Esophagus squamous epithelium (tissue), 5 donors: ENCODE measurements at places on chromosomes 4 and X. TPM values are rescaled to one million over a fixed set of nuclear protein-coding genes. Genes with fewer than 3 reads are reported as not detected.
A peak's percentile ranks its signal among the peaks of the same experiment; 100 is the strongest.

MUC7 gene
- total RNA-seq, result not detected

PFKFB1 gene
- total RNA-seq, result not detected

PTPN13 gene
- 94.9 TPM for total RNA-seq

HSFX3 gene
- not detected for total RNA-seq

CXorf51A gene
- not detected for total RNA-seq

TRIM60 gene
- not detected for total RNA-seq

SORBS2 gene
- 286 TPM for total RNA-seq

GABRQ gene
- 1.5 TPM for total RNA-seq

SPATA4 gene
- not detected for total RNA-seq

TEX13D gene
- not detected for total RNA-seq

FHIP1A gene
- 23.5 TPM for total RNA-seq

ADH1B gene
- total RNA-seq, result 12.9 TPM

FSTL5 gene
- total RNA-seq, result not detected

TLR10 gene
- total RNA-seq, result 0.38 TPM

ITIH6 gene
- not detected for total RNA-seq

PAK3 gene
- 0.70 TPM for total RNA-seq

TCEAL2 gene
- 0.57 TPM for total RNA-seq

- H3K4me1 ChIP-seq, result no peaks in the 10 kb centered on the region
- H3K4me3 ChIP-seq, result no peak overlapping the region
- DNase-seq, result no peak
These were observed 68.8 kb upstream of the CLNK start for GRCh38 chr4:10753336-10753735.

GRCh38 chr4:128461291-128462102 is 173.9 kb upstream of the PGRMC2 start:
- no peaks in the 10 kb centered on the region for H3K36me3 ChIP-seq
- H3K4me1 ChIP-seq, result no peaks in the 10 kb centered on the region
- H3K27ac ChIP-seq, result peak overlapping the region; percentile 34

GRCh38 chr4:152342293-152342692 is 193.6 kb downstream of the FBXW7 start:
- H3K36me3 ChIP-seq, result no peaks in the 10 kb centered on the region
- no peaks in the 10 kb centered on the region for H3K27me3 ChIP-seq
- no peak overlapping the region for H3K4me3 ChIP-seq
- H3K4me1 ChIP-seq, result peaks cover 29% of the 10 kb centered on the region
- H3K27ac ChIP-seq, result no peak overlapping the region

- H3K27me3 ChIP-seq, result no peaks in the 10 kb centered on the region
- H3K4me1 ChIP-seq, result no peaks in the 10 kb centered on the region
- no peak overlapping the region for H3K4me3 ChIP-seq
- no peaks in the 10 kb centered on the region for H3K36me3 ChIP-seq
- no peak for DNase-seq
These were observed 121.3 kb downstream of the NWD2 start for GRCh38 chr4:37365888-37366287.

DNA sequence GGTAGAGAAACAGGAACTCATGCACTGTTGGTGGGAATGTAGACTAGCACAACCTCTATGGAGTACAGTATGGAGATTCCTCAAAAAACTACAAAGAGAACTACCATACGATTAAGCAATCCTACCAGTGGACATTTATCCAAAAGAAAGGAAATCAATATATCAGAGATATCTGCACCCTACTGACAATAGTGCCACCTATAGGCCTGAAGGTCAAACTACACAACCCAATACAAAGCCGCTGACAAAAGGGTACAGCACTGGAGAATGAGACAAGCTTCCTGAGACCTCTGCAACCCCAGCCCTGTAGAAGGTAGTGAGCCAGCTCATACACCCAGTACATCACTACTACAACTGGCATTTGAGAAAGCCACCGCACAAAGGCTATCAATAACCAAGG is 67.1 kb downstream of the CBR4 start:
- no peaks in the 10 kb centered on the region for H3K36me3 ChIP-seq
- H3K27me3 ChIP-seq, result no peaks in the 10 kb centered on the region
- no peak overlapping the region for H3K4me3 ChIP-seq
- H3K4me1 ChIP-seq, result no peaks in the 10 kb centered on the region
- H3K27ac ChIP-seq, result no peak overlapping the region

GRCh38 chrX:107484002-107484726 is 34.7 kb downstream of the FRMPD3 start:
- no peak overlapping the region for H3K4me3 ChIP-seq
- no peaks in the 10 kb centered on the region for H3K4me1 ChIP-seq
- peak overlapping the region; percentile 33 for H3K27ac ChIP-seq
- H3K27me3 ChIP-seq, result no peaks in the 10 kb centered on the region

- no peak overlapping the region for H3K4me3 ChIP-seq
- peaks cover 28% of the 10 kb centered on the region for H3K4me1 ChIP-seq
- no peaks in the 10 kb centered on the region for H3K36me3 ChIP-seq
These were observed 21.9 kb downstream of the IL15 start for GRCh38 chr4:141658309-141658708.

DNA sequence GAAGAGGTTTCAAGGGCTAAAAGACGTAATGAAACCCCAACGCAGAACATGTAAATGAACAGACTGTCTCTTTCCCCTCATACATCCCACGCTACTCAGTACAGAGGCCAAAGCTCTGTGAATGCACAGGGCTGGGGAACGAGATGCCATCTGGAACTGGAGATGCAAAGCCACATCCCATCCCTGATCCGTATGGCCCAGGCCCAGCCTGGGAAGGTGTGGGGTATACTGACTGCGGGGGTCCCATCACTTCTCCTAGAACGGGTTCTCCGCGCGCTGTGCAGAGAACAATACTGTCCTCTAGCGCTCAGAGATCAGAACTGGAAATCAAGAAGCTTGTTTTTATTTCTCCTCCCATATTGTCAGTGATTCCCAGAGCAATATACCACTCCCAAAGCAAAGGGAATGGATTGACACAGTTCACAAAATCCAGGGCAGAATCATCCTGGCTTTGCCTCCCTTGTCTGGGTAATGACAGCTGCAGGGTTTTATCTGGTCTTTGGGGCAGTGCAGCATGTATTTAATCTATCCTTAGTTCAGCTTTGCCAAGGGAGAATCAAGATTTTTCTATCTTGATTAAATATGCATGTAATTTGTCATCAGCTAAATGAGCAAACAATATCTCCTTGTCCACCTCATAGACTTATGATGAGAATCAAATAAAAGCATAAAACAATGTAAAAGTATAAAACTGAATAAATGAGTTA is 47.3 kb upstream of the TLR3 start:
- H3K36me3 ChIP-seq, result no peaks in the 10 kb centered on the region
- no peak overlapping the region for H3K4me3 ChIP-seq
- no peaks in the 10 kb centered on the region for H3K4me1 ChIP-seq
- no peak for DNase-seq
- no peak overlapping the region for H3K27ac ChIP-seq

GRCh38 chr4:184715526-184715925 is 18.4 kb downstream of the CENPU start:
- H3K27ac ChIP-seq, result no peak overlapping the region
- H3K27me3 ChIP-seq, result no peaks in the 10 kb centered on the region
- H3K36me3 ChIP-seq, result peaks cover 50% of the 10 kb centered on the region

DNA sequence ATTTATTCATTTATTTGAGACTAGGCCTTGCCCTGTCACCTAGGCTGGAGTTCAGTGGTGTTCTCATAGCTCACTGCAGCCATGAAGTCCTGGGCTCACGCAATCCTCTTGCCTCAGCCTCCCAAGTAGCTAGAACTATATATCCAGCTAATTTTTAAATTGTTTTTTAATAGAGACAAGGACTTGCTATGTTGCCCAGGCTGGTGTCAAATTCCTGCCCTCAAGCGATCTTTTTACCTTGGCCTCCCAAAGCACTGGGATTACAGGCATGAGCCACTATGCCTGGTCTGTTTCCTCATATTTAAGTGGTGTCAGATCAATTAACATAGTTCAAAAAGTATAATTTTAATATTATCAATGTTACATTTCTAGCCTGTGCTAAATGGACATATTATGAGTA is 68.5 kb downstream of the AFF1 start:
- H3K27ac ChIP-seq, result no peak overlapping the region
- no peak for DNase-seq
- no peak overlapping the region for H3K4me3 ChIP-seq
- H3K4me1 ChIP-seq, result peaks cover 42% of the 10 kb centered on the region
- H3K27me3 ChIP-seq, result no peaks in the 10 kb centered on the region
- no peaks in the 10 kb centered on the region for H3K36me3 ChIP-seq

DNA sequence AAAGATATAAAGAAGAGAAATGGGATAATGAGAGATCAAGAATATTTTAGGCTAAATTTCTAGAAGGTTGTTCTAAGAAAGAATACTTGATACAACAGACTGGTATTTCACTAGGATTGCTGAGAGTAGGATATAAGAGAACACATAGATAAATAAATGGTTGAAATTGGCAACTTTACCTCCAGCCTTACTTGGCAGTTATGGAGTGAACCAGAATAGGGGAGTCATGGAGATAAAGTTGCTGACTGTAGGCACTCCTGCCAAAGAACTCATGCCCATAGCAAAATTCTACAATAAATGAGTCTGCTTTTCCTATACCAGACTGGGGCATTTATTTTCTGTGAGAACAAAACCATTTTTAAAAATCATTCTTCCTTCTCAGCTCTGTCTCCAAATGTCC is 26.4 kb upstream of the MMRN1 start:
- H3K36me3 ChIP-seq, result no peaks in the 10 kb centered on the region
- no peaks in the 10 kb centered on the region for H3K27me3 ChIP-seq
- no peaks in the 10 kb centered on the region for H3K4me1 ChIP-seq

DNA sequence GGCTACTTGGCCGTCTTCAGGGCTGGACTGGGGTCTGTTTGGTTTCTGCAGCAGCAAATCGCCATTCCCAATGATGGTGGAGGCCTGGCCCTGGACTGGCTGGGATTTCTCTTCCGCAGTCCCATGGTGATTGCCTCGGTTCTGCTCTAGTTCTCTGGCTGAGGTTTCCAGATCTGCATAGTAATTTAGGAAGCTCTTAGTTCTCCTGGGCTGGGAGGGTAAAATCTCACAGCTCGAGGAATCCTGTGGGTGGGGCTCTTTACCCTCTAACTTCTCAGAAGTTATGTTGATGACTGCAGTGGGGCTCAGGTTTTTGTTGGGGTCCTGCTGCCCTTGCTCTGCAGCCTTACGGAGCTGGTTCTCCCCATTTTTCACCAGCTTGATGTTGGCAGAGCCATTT is 200.6 kb downstream of the APBB2 start:
- no peaks in the 10 kb centered on the region for H3K27me3 ChIP-seq
- no peak overlapping the region for H3K4me3 ChIP-seq
- no peaks in the 10 kb centered on the region for H3K36me3 ChIP-seq
- H3K4me1 ChIP-seq, result no peaks in the 10 kb centered on the region

DNA sequence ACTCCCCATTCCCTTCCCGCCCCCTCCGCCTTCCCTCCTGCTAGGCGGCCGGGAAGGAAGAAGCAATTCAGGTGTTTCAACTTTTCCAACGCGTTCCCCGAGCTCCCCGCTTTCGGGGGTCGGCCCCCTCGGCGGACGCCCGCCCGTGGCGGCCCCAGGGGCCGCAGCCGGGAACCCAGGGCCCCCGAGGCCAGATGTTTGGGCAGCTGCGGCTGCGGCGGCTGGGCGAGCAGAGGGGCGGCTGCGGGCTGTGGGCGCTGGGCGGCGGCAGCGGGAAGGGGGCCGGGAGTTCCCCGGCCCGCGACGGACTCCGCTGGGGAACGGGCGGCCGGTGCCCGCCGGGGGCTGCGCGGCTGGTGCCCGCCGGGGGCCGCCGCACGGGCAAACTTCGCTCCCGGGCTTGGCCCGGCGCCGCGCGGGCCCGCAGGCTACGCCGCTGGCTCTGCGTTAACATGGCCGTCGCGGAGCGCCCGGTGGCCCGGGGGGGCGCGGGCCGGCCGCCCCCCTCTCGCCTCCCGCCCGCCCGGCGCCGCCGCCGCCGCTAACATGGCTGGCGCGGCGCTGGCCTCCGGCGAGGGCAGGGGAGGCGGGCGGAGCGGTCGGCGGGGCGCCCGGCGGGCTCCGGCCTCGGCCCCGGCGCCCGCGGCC is 510 bp downstream of the HMGB3 start:
- H3K36me3 ChIP-seq, result no peaks in the 10 kb centered on the region
- peak overlapping the region; percentile 62 for H3K4me3 ChIP-seq
- H3K4me1 ChIP-seq, result peaks cover 15% of the 10 kb centered on the region
- no peaks in the 10 kb centered on the region for H3K27me3 ChIP-seq
- DNase-seq, result no peak
- peak overlapping the region; percentile 87 for H3K27ac ChIP-seq

- peak overlapping the region; percentile 36 for H3K4me3 ChIP-seq
- H3K36me3 ChIP-seq, result no peaks in the 10 kb centered on the region
- no peaks in the 10 kb centered on the region for H3K27me3 ChIP-seq
- H3K4me1 ChIP-seq, result peaks cover 6% of the 10 kb centered on the region
- H3K27ac ChIP-seq, result peak overlapping the region; percentile 57
- DNase-seq, result no peak
These were observed 45.1 kb downstream of the IGFBP7 start for GRCh38 chr4:57064811-57065711.

GRCh38 chrX:118254611-118255010 is 91.3 kb upstream of the WDR44 start:
- no peaks in the 10 kb centered on the region for H3K27me3 ChIP-seq
- H3K4me1 ChIP-seq, result no peaks in the 10 kb centered on the region

DNA sequence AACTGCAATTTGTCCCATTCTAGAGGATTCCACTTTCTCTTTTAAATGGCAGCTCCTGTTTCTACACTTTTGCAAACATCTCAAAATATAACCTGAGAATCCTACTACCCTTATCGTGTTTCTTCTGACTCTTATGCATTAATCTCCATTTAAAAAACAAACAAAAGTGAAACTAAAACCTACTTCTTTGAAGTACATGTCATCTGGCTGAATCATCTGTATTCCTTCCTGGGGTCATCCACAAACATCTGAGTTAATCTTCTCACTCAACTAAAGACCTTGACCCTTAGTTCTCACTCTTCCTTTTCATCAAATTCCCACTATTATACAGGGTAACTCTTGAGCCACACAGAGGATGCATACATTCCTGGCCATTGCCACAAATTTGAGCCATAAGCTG is 584.8 kb downstream of the PPARGC1A start:
- H3K36me3 ChIP-seq, result no peaks in the 10 kb centered on the region
- DNase-seq, result no peak
- H3K27me3 ChIP-seq, result no peaks in the 10 kb centered on the region
- H3K4me1 ChIP-seq, result no peaks in the 10 kb centered on the region

GRCh38 chr4:99853999-99854398 is 37.4 kb downstream of the DAPP1 start:
- no peak overlapping the region for H3K4me3 ChIP-seq

- H3K4me3 ChIP-seq, result no peak overlapping the region
- no peaks in the 10 kb centered on the region for H3K27me3 ChIP-seq
- peaks cover 8% of the 10 kb centered on the region for H3K4me1 ChIP-seq
- H3K36me3 ChIP-seq, result no peaks in the 10 kb centered on the region
These were observed 209.1 kb upstream of the HCCS start for GRCh38 chrX:10902001-10902400.

DNA sequence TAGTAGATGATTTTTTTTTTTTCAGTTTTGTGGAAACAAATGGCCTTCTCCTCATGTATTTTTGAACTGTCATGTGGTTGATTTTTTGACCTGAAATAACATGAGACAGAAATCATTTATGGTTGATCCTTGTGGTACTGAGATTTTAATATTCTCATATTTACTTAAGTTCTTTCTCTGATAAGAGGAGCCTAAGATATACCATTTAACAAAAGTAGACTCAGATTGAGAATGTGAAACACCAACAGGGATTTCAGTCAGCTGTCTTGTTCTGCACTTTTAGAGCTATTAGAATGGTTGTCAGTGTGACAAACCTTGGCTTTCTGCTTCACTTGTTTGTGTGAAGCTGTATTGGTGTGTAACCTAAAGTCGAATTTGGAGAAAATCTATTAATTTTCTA is 575.7 kb downstream of the SPOCK3 start:
- no peak overlapping the region for H3K27ac ChIP-seq
- no peaks in the 10 kb centered on the region for H3K27me3 ChIP-seq
- H3K4me1 ChIP-seq, result no peaks in the 10 kb centered on the region
- no peak overlapping the region for H3K4me3 ChIP-seq
- H3K36me3 ChIP-seq, result no peaks in the 10 kb centered on the region
